Liver (tissue), 10 donors: ENCODE measurements at places on chromosomes 2 and 18. TPM values are rescaled to one million over a fixed set of nuclear protein-coding genes. Genes with fewer than 3 reads are reported as not detected.

GRCh38 chr2:51000849-51001617, 30.9 kb downstream of the NRXN1 start:
- no peak overlapping the region for H3K4me3 ChIP-seq
- no peak overlapping the region for H3K27ac ChIP-seq
- H3K4me1 ChIP-seq: no peaks in the 10 kb centered on the region

DNA sequence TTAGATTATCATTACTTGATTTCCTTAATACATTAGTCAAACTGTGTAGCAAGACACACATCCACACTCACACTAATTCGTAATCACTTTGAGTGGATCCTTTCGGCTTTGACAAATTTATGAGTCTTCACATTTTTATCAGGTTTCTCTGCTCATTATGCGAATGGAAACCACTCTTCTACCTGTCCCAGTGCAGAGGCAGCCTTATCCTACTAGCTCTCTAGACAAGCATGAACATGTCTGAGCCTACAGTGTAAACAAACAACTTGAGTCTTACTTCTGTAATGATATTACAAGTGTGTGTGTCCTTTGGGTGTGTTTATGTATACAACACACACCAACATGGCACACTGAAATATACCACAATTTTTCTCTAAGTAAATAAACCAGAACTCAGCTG, 361.9 kb upstream of the CHST9 start:
- H3K4me1 ChIP-seq: no peaks in the 10 kb centered on the region
- no peak overlapping the region for H3K4me3 ChIP-seq
- no peaks in the 10 kb centered on the region for H3K27me3 ChIP-seq
- no peak overlapping the region for H3K27ac ChIP-seq
- DNase-seq: no peak

Gene UGT1A6
- polyA plus RNA-seq: 103 TPM

Gene C2orf15
- 0.24 TPM for polyA plus RNA-seq
